Renal cortical epithelial cell (primary cell): ENCODE measurements at places on chromosomes 4 and X. TPM values are rescaled to one million over a fixed set of nuclear protein-coding genes. Genes with fewer than 3 reads are reported as not detected.
A peak's percentile ranks its signal among the peaks of the same experiment; 100 is the strongest.

TCEAL2 gene
- total RNA-seq = not detected in 2 replicates

NWD2 gene
- not detected in 2 replicates for total RNA-seq

NLGN4X gene
- under 0.01 and 0.94 TPM in 2 replicates for total RNA-seq

F8A1 gene
- 4.0 and 8.8 TPM in 2 replicates for total RNA-seq

TRPC5OS gene
- total RNA-seq = not detected in 2 replicates

DNA sequence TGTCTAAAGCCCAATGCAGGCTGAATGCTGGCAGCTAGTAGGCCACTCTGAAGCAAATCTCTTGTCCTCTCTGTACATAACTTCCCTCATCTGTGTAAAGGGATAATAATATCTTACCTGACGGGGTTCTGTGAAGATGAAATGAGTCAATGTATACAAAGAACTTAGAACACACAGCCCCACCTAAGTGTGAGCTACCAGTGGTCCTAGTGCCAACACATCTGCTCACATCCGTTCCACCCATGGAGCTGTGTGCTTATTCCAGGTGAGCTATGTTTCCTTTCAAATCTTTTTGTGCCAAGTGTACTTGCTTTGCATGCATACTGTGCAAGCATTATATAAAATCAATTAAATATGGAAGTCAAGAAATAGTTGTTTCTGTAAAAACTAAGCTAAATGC, 116.4 kb downstream of the TSPAN5 start:
- no peak for DNase-seq

DNA sequence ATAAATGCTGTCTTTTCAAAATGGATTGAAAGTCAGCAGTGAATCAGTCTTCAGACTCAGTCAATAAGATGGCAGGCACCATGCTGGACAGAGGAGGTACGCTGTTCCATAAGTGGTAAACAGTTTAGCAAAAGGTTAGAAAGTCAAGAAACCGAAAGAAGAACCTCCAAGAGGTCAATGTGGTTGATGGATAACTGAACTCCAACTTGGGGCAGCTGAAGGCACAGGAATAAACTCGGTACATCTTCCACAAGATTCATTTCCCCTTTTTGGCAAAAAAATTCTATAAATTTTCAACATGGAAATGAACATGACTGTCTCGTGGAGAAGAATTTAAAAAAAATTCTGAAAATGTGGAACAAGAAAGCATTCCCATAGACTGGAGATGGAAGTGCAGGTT, 18.4 kb upstream of the SEL1L3 start:
- no peak for DNase-seq

DNA sequence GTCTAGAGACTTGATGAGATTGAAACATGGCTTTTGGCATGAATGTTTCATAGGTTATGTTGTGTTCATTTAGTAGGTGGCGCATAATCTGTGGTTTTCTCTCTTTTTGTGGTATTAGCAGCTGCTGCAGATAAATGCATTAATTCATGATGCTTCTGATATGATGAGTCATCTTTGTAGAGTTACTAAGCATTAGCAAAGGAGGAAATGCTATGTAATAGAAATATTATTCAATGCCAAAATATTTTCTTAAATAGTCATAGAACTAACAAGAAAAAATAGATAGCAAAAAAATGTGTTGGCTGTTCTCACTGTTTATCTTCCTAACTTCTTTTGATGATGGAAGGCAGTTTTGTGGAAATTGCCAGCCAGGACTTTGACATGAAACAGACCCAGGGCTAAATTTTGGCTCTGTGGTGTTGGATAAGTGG, 3.6 kb downstream of the ZXDB start:
- peak; percentile 21 for DNase-seq

GRCh38 chr4:57074744-57075143, 35.4 kb downstream of the IGFBP7 start:
- peak; percentile 82 for DNase-seq

DNA sequence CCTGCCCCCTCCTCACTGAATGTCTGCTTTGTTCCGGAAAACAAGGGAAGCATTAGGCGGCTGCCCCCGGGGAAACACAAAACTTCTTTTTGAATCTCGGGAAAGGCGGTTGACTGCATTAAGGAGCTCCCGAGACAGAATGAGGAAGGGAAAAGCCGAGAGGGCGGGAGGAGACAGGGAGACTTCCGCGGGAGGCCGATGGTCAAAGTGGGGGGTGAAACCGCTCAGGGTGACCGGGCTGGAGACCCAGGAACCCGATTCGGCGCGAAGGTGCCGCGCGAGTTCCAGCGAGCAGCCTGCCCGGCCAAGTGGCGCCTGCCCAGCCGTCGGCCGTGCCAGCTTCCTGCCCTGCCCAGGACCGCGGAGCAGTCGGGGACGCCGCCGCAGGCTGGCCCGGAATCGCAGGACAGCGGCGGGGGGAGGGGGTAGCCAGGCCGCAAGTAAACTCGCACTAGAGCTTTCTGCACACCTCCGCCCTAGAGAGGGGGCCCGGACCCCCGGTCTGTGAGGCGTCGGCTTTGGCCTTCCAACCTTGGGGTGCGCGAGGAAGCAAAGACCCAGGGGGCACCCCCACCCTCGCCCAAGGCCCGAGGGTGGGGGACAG, 55.1 kb upstream of the BCOR start:
- DNase-seq = no peak

DNA sequence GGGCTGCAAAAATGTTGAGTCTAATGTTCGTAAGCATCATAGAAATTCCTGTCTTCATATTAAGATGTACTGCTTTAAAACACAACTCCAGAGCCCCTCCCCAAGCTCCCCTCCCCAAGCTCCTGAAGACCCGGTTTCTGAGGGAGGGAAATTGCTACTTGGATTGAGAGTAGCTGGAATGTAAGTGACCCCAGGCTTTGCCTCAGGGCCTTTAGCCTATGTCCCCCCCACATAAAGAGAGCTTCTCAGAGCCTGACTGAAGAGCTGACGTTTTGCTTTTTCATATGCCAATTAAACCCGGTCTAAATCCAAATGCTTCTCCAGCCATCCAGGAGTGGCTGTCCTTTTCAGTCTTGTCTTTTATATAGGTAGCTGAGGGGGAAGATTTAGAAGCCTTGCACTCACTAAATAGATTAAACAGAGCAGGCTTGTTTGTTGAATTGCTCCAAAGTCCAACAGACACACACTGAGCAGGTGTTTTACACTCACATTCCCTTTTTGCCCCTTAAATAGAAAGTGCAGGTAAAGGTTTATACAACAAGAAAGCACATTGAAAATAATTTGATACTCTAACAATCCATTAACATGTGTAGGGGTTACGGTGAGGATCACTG, 19.6 kb downstream of the ARX start:
- DNase-seq = no peak

DNA sequence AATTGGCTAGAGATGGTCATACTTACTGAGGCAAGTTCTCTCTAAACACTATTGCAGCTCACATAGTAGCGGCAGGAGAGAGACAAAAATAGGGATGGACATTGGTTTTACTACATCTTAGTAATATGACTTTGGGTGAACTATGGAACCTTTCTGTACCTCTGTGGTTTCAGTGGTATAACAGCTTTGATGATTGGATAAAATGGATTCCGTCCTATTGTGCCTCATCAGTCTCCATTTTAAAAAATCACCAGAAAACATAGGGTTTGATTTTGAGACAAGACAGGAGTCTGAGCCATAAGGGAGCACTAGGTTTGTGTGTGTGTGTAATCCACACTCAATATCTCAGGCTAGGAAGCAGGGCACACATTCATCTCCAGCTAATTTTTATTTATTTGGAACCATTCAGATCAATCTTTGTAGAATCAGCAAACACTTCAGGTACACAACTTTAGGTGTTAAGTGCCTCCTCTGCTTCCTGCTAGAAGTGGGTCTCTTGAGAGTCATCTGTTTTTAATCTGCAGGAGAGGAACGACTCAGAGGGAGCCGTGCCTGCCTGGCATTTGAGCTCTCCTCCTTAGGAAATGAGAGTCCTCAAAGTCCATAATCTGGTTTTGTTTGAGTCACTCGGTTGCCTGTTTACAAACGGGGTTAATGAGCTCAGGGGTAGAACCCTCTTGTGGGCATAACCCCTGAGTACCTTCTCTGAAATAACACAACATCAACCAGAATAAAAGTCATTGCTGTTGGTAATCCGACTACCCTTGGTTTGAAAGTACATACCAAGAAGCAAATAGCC, 238.5 kb upstream of the BOD1L1 start:
- peak; percentile 89 for DNase-seq

GRCh38 chr4:88320780-88321373, 36.5 kb upstream of the PPM1K start:
- peak; percentile 78 for DNase-seq

- no peak for DNase-seq
These were observed 34.0 kb upstream of the CD38 start for GRCh38 chr4:15744016-15744545.

DNA sequence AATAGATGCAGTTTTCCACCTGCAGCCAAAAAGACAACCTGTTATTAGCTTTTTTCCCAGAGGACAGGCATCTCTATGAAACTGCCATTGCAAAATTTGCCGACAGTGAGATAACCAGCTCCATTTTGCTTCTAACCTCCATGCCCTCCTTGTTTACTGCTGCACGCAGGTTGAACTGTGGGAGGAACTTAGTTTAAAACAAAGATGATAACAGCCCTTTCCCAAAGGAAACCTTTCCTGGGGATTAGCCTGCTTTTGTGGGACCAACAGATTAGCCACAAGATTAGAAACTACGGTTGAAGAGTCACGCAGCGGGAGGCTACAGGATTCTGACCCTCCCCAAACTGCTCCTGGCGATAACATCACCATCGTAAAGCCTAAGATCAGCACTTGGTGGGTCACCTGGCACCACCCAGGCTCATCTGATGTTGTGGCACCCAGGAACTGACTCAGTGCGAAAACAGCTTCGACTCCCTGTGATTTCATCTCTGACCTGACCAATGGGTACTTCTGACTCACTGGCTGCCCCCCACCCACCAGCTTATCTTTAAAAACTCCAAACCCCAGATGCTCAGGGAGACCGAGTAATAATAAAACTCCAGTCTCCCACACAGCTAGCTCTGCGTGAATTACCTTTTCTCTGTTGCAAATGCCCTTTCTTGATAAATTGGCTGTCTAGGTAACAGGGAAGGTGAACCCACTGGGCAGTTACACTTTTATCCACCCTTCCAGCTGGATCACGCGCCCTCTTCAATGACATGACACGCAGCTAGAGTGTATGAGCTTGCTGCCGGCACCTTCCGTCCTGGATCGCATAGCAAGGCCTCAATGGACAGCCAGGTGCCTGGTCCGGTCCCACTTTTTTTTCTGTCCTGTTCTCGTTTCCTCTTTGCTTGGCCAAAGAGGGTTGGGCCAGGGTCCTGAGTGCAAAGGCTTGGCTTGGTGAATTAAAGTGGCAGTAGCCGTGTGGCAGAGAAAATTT, 27.2 kb downstream of the NOP14 start:
- peak; percentile 74 for DNase-seq
